ENCODE measurements at places on chromosomes 3 and 15.
A peak's percentile ranks its signal among the peaks of the same experiment; 100 is the strongest.

- peak; percentile 87 for DNase-seq
Observed at GRCh38 chr3:159191447-159191846, 389.6 kb downstream of the MFSD1 start.

GRCh38 chr15:26972636-26973035 is 1.7 kb downstream of the GABRG3 start:
- DNase-seq = peak; percentile 16

GRCh38 chr3:55691141-55691540 is 204.0 kb upstream of the WNT5A start:
- DNase-seq = no peak

DNA sequence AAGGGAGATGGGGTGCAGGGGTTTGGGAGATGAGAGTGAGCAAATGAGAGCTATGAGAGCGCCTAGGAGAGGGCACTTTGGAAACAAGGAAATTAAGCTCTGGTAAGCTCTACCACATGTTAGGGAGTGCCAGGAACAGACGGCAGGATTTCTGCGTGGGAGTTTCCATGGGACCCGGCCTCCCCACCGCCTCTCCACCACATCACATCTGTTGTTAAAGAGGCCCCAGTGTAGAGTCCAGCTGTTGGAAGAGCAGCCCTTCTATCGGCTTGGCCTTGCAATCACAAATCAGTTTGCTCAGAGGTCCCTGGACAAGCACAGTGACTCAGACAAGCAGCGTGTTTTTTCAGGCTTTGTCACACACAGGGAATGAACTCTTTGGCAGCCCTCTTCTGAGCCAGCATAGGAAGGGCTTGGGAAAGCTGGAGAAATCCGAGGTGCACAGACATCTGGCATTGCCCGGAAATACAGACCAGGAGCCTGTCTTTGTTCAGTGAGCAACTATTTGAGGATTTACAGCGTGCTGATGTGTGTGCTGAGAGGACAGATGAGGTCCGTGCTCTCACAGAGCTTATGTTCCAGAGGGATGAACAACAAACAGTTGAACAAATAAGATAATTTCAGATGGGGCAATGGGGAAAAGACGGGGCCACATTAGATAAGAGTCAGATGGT is 370.6 kb upstream of the PROK2 start:
- peak; percentile 99 for DNase-seq

DNA sequence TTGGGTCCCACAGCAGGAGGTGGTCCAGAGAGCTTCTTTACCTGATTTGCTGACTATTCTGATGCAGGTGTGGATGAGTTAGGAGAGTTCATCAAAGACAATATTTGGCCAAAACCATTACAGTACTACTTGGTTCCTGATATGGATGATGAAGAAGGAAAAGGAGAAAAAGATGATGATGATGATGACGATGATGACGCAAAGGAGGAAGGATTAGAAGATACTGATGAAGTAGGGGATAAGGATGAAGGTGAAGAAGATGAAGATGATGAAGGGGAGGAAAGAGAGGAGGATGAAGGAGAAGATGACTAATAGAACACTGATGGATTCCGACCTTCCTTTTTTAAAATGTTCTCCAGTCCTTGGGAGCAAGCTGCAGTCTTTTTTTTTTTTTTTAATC is 148.7 kb downstream of the GBE1 start:
- DNase-seq = no peak

- no peak for DNase-seq
Observed at GRCh38 chr3:78844307-78844706, 923.5 kb downstream of the ROBO1 start.

GRCh38 chr3:172076212-172076611 is 36.8 kb downstream of the FNDC3B start:
- no peak for DNase-seq

DNA sequence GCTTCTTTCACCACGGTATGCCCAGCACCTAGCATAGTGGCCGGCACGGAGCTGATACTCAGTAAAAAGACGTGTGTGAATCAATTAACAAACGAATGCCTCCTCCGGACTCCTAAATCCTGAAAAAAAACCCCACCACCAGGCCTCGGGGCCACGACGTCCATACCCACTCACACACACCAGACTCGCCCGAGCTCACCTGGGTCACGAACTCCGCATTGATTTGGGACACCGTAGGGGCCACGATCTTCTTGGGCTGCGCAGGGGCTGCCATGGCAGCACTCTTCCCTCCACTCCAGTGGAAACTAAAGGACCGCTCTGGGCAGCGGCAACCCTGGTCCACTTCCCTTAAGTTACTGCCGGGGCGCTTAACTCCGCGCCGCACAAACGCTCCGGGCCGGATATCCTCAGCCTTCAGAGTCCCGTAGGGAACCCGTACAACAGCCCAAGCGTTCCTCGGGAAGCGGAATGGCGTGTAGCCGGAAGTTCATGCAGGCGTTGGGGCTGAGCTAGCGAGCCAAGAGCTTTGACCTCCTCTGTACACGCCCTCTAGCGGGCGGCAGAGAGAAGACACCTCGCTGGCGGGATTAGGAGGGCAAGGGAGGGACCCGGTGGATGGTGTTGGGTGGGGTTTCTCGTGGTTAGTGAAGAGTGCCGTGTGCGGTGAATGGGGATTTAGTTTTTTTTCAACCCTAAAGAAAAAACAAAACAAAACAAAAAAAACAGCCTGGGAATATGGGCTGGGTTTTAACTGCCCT is at the start of gene AQR:
TSS of gene AQR (minus strand) at position 403 of the 758 bp plus-strand sequence. CDS start at position 274, 129 bp downstream.
- peak; percentile 98 for DNase-seq

- DNase-seq = no peak
Observed at GRCh38 chr3:64327100-64327804, 102.0 kb upstream of the PRICKLE2 start.

DNA sequence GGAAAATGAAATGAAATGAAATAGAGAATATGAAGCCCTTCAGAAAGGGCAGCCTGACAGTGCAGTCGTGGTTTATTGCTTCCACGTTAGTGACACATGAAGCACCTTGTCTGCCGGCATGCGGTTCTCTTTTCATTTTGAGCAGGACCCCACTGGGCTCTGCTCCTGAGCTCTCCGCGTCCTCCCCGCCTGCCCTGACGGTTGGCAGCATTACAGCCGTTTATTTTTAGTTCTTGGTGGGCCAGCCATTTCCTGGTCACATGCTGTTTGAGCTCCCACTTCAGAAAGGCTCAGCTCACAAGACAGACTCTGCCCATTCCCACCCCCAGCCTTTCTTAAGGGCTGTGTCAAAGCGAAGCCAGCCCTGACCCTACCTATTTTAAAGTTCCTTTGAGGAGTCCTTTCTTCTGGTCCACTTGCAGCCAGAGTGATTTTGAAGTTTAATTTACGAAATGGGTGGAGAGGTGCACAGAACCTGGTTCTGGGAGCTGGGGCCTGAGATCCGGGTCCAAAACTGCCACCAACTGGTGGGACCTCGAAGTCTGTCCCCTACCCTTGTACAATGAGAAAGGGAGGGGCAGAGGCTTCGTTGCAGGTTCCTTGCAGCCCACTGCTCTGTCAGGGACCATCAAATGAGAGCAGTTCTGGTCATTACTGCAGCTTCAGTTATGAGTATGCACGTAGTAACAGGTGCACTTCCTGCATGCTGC is 60.1 kb downstream of the MGLL start:
- DNase-seq = no peak

DNA sequence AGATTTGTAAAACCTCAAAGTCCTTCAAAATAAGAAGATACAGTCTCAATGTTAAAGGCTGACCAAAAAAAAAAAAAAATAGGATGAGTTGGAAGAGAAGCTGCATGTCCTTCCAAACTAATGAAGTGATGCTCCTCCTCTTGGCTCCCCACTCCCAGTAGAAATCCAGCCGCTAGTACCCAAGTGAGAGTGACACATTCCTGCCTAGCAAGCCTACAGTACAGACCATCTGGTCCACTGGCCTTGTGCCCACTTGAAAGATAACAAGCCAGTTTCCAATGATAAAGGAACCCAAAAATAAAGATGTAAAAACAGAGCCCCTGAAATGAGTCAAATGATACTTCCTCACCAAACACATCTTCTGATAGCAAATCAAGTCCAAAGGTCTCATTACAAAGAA is 258.7 kb upstream of the NSMCE3 start:
- DNase-seq = no peak

GRCh38 chr3:137770835-137771399 is 6.8 kb downstream of the SOX14 start:
- no peak for DNase-seq

GRCh38 chr15:47507221-47507985 is 209.9 kb upstream of the SEMA6D start:
- no peak for DNase-seq

DNA sequence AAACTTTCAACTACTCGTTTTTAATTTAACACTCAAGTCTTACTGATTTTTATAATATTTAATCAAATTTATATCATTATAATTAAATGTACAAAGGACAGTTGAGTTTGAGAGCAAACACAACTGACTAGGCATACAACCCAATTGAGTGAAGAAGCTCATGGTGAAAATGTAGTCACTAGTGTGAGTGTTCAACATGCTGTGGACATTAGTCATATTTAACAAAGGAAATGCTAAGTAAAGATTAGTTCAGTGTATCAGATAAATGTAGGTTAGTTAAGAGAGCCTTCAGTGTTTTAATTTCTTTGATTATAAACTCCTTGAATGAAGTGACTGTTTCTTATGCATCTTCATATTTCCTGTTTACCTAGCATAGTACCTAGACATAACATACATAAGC is 444.2 kb upstream of the GOLIM4 start:
- DNase-seq = no peak

- no peak for DNase-seq
Observed at GRCh38 chr3:52146811-52147210, 7.4 kb downstream of the POC1A start.

DNA sequence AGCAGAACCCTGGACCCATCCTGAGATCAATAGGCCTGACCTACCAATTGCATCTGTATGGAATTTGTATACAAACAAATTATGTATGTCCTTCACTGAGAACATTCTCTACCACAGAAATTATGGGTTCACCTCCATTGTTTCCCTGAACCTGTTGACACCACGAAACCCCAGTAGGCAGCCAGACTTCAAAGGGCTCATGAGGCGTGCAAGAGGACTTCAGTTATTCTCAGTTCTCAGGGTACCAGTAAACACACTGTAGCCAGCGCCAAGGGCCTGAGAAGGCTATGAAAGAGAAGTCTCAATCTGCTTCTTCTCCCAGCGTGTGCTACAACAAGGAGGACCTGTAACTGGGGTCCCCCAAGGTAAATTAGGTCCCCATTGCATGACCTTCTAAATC is 254.9 kb upstream of the GOLGA6L4 start:
- DNase-seq = no peak

DNA sequence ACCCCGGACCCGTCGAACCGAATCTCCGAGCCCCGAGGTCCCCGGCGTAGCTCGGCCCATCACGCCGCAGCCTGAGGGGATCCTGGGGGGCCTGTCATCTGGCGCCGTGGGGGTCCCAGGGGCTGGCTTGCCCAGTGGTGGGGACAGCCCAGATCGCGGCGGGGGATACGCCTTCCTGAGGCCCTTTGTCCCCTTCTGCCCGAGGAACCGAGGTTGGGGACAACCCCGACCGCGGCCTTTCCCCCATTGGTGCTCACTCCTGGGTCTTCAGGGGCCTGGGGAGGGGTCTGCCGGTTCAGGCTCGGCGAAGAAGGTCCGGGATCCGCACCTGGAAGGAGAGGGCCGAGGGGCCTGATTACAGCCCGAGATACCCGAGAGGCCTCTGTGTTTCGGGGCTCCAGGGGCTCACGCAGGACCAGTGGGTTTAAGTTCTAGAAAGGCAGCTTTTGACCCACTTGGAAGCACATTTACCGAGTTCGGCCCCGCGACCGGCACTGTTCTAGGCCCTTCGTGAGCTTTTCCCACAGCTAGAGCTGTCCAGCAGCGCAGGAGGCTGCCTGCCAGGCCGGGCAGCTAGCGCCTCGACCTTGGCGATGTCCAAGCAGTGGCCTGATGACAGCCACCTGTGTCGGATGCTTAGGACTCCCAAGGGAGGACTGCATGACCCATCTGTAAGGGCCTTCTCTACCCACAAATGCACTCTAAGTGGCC is 504 bp downstream of the ABHD2 start:
- no peak for DNase-seq

DNA sequence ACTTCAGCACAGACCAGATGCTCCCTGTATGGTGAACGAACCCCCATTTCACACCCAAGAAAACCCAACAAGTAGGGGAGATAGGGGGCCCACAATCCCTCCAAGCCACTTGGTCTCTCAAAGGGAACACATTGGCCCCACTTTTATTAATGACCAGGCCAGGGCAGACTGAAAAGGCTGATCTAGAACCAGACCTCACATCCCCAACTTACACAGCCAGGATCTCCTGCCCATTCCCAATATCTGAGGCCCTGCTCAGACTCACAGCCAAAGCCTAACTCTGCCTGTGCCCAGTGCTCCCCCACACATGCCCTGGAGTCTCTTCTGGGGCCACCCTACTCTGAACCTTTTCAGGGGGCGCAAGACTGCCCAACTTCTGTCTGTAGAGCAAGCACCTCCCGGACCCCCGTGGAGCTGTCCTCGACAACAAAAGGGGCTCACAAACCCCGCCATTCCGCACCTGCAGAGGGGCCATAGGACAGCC is 1.8 kb downstream of the PLXNB1 start:
- DNase-seq = no peak

GRCh38 chr3:175476489-175476888 is 617.4 kb downstream of the NAALADL2 start:
- no peak for DNase-seq

DNA sequence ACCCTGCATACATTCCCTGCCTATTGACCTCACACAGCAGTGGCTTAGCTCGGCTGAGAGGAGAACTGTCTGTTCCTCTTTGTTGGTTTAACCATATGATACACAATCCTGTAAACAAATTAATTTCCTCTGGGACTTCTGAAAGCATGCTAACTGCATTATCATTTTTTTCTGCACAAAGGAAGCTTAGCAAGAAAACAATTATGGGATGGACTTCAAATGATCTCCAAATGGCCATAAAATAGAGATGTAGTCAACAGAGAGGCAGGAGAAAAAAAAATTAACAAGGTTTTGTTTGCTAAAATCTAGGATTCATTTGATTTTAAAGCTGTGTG is 14.4 kb upstream of the TMC3 start:
- DNase-seq = no peak

DNA sequence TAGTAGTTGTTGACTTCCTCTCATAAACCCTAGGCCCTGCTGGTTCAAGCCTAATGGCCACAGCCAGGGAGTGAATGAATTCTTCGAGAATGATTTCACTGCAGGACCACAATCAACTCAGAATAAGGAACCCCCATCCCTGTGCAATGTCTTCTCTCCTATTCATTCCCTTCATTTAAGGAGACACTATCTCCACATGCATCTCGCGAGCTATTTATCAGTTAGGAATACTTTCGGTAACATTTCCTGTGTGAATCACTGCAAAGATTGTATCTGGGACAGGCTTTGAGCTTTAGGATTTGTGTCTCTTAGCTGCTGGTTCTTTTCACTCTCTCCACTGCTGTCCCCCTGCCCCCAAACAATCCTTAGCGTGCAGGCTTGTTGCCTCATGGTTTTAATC is 94.4 kb downstream of the MYLK start:
- peak; percentile 98 for DNase-seq

GRCh38 chr15:101009176-101009575 is 90.0 kb downstream of the LRRK1 start:
- DNase-seq = no peak

DNA sequence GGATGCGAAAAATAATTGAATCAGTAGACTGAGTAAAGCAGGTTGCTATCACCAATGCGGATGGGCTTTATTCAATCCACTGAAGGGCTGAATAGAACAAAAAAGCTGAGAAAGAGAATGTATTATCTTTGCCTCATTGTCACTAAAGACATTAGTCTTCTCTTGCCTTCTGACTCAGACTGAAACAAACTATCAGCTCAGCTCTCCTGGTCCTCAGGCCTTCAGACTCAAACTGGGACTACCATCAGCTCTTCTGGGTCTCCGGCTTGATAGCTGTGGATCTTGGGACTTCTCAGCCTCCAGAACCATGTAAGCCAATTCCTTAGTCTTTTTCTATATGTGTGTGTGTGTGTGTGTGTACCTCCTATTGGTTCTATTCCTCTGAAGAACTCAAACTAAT is 12.6 kb downstream of the IFT57 start:
- no peak for DNase-seq
